HEK293T (cell line): ENCODE measurements at places on chromosomes 7 and 10.

GRCh38 chr10:83931669-83932068 is 207.6 kb upstream of the GHITM start:
- DNase-seq = no peak

DNA sequence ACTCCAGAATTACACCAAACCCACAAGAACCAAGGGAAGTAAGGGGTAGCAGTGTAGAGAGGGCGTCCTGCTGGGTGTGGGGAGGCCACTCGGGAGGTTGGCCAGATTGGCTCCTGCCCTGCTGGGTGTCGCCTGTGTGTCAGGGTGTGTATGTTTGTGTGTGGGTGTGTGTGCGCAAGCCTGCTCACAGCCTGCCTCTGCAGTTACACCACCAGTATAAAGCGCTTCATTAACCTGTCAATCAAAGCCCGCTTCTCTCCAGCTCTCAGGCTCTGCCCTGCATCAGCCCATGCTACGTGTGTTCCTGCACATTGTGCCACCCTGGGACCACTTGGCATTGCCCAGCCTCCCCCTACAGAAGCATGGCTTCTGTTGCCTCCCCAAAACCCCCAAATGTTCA is 83.3 kb upstream of the PAX2 start:
- DNase-seq = no peak

GRCh38 chr10:47451273-47451997 is 32.5 kb downstream of the ANXA8 start:
- DNase-seq = no peak

DNA sequence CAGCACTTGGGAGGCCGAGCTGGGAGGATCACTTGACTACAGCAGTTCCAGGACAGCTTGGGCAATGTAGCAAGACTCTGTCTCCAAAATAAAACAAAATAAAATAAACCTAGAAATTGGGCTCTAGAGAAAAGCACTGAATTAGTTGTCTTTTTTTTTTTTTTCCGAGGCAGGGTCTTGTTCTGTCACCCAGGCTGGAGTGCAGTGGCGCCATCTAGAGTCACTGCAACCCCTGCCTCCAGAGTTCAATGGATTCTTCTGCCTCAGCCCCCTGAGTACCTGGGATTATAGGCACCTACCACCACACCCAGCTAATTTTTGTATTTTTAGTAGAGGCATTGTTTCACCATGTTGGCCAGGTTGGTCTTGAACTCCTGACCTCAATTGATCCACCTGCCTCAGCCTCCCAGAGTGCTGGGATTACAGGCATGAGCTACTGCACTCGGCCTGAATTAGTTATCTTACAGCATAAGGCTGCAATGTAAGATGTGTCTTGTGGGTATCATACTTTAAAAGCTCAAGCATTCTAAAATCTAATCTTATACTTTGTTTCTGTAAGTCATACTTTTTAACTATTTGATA is 12.8 kb downstream of the MEIG1 start:
- no peak for DNase-seq

GRCh38 chr10:87921931-87922688 is 58.7 kb downstream of the PTEN start:
- DNase-seq = no peak

DNA sequence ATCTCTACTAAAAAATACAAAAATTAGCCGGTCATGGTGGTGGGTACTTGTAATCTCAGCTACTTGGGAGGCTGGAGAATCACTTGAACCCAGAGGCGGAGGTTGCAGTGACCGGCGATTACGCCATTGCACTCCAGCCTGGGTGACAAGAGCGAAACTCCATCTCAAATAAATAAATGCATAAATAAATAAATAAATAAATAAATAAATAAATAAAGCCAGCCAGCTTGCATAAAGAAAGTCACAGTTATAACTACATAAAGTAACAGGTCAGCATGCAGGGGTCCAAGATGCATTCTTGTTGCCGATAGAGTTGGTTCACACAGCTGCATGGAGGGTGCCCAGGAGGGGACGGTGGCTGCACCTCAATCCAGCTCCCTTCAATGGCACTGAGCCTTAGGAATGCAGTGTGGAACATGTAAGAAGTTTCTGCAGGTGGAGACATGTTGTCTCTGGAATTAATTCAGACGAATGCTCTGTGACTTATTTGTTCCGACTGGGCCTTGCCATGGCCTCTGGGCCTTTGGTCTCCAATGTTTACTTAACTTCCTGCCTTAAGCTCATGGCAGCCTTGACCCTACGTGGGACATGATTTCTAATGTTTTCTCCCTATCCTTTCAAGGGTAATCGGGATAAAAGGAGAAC is 159.6 kb upstream of the PRKCQ start:
- no peak for DNase-seq

DNA sequence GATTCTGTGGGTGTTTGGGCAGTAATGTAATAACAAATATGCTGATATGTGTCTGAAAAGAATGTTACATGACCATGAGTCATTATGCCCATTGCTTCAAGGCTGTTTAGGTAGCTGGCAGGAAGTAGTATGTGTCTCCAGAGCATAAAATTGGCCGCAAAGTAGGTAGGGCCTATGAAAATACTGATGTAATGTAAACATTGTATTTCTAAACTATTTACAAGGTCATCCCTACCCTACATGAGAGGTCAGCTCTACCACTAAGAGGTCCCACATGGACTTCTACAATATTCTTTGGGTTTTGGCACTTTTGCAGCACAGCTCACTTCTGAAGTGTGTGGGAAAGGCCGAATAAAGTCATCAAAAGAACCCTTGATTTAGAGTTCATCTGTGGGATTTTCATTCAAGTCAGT is 301.9 kb downstream of the AHR start:
- DNase-seq = no peak

GRCh38 chr7:151363182-151363581 is 21.6 kb downstream of the NUB1 start:
- DNase-seq = no peak

DNA sequence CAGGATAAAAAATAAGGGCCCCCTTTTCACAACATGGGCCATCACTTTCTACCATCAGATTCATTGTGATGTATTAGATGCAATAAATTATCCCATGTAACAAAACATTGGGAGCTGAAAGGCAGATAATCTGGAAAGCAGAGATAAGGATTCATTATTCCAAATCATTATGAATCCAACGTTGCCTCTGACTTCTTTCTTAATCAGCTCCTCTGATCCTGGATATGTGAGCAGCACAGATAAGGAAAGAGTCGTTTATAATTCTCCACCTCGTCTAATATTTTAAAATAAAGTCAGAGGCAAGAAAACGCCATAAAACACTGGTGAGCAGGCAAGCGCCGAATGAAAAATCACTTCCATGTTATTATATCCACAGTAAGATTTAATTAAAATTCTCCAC is 13.8 kb upstream of the GATA3 start:
- no peak for DNase-seq

DNA sequence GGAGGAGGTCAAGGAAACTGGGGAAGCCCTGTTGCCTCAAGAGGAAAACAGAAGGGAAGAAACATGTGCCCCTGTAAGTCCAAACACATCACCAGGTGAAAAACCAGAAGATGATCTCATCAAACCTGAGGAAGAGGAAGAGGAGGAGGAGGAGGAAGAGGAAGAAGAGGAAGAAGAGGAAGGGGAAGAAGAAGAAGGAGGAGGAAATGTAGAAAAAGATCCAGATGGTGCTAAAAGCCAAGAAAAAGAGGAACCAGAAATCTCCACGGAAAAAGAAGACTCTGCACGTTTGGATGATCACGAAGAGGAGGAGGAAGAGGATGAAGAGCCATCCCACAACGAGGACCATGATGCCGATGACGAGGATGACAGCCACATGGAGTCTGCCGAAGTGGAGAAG is 82.7 kb upstream of the SAMD8 start:
- DNase-seq = no peak

DNA sequence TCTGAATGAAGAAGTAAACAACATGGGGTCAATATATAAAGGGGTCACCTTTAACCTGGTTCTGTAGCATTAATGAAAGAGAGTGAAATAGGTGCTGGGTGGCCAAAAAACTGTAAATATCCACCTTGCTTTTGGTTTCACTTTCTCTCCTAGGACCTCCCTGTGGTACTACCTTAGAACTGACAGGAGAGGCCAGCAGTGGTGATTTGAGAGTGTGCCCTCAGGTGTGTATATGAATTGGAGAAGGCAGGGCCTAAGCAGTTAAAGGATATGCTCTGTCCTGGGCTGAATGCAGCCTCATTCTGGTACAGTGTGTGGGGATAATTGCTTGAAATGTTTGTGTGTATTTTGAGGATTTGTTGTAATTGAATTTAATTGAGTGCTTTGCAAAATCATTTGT is 62.0 kb downstream of the BBS9 start:
- DNase-seq = no peak

- no peak for DNase-seq
Measured at GRCh38 chr7:159117366-159118196, 27.1 kb downstream of the VIPR2 start.

DNA sequence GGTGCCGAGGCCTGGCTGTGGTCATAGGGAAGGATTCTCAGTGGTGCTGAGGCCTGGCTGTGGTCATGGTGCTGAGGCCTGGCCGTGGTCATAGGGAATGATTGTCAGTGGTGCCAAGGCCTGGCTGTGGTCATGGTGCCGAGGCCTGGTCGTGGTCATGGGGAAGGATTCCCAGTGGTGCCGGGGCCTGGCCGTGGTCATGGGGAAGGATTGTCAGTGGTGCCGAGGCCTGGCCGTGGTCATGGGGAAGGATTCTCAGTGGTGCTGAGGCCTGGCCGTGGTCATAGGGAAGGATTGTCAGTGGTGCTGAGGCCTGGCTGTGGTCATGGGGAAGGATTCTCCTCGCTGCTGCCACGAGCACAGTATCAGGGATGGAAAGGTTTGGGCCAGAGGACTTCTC is 327.3 kb downstream of the ADARB2 start:
- no peak for DNase-seq

GRCh38 chr10:118557946-118558345 is 37.5 kb downstream of the PRLHR start:
- DNase-seq = no peak

DNA sequence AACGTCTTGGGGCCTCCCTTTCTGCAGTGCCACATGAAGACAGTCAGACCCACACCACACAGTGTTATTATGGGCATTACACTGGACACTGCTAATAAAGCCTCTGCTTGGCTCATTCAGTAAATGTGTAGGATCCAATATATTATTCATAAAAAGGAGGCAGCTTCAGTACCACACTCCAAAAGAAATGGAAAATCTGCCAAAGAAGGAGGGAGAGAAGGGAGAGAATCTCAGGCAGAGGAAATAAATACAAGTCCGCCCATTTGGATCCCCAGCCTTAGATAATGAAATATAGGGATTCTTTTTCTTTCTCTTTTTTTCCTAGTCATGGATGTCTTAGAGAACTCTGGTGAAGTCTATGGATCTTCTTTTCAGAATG is 162.2 kb downstream of the ELMO1 start:
- DNase-seq = no peak

DNA sequence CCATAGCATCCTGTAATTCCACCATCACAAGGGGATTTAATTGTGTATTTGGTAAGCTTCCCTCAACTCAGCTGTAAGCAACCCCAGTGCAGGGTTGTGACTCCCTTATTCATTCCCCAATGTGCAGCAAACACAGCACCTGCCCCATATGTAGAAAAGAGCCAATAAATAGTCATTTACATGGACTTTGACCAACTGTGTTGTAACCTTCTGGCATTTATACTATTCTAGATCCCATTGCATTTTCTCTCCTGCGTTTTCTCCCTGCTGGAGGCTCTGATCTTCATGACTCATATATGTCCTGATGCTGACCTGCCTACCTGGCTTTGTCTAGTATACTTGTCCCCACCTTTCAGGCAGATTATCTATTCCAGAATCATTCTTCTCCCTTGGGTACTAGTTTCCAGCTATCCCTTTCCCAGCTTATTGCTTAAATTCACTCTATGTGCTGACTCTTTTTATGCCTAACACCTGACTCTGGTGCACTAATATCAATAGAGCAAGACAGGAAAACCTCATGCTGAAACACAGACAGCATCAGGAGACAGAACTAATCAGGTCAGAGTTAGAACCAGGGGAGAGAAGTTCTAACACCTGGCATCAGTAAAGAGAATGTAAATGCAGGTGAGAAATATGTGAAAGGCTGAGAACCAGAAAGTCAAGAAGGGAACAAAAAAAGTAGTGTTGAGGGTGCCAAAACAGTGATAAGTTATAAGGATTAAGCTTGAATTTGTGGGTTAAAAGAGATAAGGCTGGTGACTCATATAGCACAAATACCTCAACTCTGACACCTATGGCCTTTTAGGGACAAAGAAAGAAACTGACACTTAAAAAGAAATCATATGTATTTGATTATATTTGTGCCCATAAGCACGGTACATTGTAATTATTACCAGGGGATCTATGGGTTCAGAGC is 402.7 kb downstream of the IPMK start:
- no peak for DNase-seq

- no peak for DNase-seq
Measured at GRCh38 chr10:34607894-34608293, 207.2 kb downstream of the PARD3 start.

DNA sequence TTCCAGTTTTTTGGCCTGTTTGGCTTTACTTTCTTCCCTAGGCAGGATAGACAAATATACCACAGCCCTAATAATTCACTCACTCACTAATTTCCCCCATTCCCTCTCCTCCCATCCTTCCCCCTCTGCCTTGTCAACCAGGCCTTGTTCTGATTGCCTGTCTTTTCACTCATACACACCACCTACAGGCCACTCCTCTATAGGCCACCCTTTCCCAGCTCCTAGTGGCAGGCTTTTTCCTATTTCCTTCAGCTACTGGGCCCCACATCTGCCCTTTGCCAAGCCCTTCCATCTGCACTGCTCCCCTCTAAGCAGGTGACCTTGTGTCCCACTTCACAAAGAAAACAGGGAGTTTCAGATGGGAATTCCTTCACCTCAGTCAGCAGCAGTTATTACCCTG is 59.8 kb upstream of the MSRB2 start:
- peak; percentile 53 for DNase-seq

- no peak for DNase-seq
Measured at GRCh38 chr7:2482725-2483451, 6.7 kb upstream of the GRIFIN start.

- DNase-seq = no peak
Measured at GRCh38 chr7:146119002-146119401, 2.4 kb downstream of the CNTNAP2 start.

GRCh38 chr7:19470031-19470430 is 238.8 kb downstream of the POLR1F start:
- no peak for DNase-seq
